Fibroblast of upper back skin (primary cell): ENCODE measurements at places on chromosomes 7 and 10.
A peak's percentile ranks its signal among the peaks of the same experiment; 100 is the strongest.

GRCh38 chr10:24723386-24723787, 300 bp downstream of the ARHGAP21 start:
- DNase-seq: peak; percentile 28

- no peak for DNase-seq
Measured at GRCh38 chr10:124935946-124936345, 6.0 kb upstream of the ZRANB1 start.

DNA sequence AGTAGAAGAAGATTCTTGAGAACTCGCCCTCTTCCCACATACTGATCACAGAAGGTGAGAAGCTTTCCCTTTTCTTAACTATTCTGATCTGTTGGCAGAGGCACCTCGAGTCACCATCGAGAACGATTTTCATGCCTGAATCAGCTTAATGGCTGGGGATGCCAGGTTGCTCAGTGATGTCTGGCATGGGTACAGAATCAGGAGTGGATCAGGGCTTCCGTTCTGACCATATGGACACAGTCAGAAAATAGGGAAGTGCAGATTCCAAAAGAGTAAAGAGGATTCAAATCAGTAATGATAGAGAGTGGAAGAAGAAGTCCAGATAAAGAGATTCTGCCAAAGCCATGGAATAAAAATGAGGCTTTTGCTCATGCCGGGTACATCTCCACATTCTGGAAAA, 52.0 kb upstream of the GRB10 start:
- no peak for DNase-seq

- no peak for DNase-seq
Measured at GRCh38 chr7:46133751-46134150, 212.7 kb upstream of the IGFBP3 start.

DNA sequence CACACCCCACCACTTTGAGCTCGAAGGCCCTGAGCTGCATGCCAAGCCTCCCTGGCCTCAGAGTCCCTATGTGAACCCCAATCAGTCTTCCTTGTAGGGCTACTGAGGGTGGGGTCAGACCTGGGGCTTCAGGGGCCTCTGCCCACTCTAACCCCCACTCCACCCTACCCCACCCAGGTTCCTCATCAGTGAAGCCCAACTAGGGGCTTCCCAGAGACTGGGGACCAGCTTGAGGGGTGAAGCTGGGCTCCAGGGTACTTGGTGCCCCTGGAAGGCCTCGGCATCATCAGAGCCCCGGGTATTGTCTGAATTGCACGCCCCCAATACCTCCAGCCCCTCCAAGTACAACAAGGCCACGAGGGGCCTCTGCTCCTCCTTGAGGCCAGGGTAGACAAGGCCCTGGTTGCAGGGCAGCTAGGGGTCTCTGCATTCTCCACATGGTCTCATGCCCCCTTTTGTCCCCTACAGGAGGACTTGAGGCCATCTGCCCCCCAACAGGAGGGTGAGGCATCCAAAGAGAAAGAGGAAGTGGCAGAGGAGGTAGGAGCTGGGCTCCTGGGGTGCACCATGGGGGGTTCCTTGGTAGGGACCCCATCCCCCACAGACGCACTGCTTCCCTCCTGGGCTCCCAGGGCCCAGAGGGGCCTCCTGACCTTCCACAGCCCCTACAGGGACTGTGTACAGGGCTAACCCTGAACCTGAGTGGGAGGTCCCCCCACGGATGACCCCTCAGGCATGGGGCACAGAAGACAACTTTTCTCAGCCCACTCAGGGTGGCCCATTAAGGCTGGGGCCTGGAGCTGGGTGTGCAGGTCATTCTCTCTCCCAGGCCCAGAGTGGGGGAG, 4.0 kb downstream of the SNCG start:
- DNase-seq: no peak

DNA sequence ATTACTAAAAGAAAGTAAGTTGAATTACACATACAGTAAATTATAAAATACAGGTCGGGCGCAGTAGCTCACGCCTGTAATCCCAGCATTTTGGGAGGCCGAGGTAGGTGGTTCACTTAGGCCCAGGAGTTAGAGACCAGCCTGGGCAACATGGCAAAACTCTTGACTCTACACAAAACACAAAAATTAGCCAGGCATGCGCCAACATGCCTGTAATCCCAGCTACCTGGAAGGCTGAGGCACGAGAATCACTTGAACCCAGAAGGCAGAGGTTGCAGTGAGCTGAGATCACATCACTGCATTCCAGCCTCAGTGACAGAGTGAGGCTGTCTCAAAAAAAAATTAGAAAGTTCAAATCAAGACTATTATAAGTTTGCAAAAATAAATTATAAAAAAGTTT, 174.9 kb downstream of the GALNT11 start:
- DNase-seq: no peak

DNA sequence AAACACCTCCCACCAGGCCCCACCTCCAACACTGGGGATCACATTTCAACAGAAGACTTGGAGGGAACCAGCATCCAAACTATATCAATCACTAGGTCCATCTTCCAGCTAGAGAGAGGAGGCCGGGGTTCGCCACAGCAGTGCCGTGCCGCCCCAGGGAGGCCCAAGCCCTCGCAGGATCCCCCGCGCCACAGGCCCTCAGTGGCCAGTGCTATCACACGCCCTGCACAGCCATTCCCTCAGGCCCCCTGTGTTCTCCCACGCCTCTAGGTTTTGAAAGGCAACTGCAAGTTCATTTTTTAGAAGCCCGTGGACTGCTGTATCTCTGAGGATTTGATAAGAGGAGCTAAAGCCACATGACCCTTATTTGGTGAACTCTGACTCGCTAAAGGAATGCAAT, 136.4 kb downstream of the OAT start:
- DNase-seq: no peak

DNA sequence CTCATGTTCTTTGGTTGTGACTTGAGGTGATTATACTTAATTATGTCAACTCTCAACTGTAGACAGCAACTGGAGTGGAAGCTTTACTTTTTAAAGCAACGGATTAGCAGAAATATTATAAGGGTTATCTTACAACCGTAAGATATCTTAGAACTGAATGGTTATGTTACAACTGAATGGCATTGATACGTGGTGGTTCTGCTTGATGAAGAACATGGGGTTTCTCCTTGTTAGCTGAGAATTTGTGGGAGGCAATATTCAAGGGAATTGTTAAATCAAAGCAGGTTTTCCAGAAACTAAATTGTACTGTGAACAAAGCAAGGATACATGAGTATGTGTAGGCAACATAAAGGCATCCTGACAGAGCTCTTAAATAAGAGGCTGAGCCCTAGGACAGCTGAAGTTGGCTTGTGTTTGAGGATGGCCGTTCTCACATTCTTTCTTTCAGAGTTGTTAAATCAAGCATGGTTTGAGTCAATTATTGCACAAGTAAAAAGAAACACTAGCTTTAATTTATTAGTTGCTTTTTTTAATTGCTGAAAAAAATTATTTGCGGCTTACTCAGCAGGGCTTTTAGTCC, 350.0 kb downstream of the PLXDC2 start:
- no peak for DNase-seq

- DNase-seq: no peak
Measured at GRCh38 chr7:8365499-8366110, 67.8 kb upstream of the NXPH1 start.

DNA sequence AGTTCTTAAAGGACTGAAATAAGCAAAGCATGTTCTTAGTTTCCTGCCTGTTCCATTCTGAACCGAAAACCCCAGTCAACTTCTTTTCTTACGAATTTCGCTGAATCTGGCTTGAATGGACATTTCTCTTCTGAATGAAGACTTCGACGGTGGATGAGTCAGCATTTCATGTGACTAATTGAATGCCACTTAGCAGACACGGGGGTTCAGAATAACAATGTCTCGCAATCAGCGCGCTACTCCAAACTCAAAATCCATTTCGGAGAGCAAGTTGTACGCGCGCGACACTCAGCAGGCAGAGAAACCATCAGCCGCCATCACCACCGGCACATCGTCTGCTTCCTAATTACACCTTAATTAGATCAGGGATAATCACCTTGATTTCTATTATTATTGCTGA, 239.0 kb upstream of the KLF6 start:
- DNase-seq: no peak

DNA sequence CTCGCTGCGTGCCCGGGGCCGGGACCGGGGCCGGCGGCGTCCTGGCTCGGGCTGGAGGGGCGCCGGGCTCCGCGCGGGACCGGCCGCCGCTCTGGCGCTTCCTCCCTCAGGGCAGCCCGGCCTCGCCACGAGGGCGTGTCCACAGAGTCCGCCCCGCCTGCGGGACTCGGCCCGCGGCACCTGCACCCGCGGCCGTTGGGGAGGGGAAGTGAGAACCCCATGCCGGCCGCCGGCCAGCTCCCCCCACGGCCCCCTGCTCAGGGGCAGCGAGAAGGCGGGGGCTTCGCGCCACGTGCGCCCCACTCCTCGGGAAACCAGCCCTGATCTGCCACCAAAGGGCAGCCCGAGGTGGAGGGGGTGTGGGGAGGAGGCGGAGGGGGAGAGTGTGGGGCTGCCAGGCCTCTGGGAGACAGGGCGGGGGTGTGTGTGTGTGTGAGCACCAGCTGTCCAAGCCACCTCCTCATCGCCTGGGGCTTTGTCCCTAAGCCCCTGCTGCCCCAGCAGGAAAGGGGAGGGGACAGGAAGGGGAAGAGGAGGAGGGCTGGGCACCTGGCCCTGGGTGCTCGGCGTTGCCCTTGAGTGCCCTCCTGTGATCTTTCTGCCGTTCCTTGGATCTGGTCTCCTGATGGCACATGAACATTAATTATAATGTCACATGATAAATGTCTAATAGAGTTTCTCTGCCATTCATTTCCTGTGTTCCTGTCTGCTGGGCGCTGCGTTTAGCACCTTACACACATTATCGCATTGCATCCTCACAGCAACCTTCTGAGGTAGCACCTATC, at the start of gene PIK3AP1:
Gene PIK3AP1, minus strand, starts transcription at position 93 of the 785 bp plus-strand sequence. CDS start 120 bp downstream, outside the sequence.
- no peak for DNase-seq

GRCh38 chr10:131315344-131315743, 3.8 kb upstream of the TCERG1L start:
- no peak for DNase-seq

DNA sequence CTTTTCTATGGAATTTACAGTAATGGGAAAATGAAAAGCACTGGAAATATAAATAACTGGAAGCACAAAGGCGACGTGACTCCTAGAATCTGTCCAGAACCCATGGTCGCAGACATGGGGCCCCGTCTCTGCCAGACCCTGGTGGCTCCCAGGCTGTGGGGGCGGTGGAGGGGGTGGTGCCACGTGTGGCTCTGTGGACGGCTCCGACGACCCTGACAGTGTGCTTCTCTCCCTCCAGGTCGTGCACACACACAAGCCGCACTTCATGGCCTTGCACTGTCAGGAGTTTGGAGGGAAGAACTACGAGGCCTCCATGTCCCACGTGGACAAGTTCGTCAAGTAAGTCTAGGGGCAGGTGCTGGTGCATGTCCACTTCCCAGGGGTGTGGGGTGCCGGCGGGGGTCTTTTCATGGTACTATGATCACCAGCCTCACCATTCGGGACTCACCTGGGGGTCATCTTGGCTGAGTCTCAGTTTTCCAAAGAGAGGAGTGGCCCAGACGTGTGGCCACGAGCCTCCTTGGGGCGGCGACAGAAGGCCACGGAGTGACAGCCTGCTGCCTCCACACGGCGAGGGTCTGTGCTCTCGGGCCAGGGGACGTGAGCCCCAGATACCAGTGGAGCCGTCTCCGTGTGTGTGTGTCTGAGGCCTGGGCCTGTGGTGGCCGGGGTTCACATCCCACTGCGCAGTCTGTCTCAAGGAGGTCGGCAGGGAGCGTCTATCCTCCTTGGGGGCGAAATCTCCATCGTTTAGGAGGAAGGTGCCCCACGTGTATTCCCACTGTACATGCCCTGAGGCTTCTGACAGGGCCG, 108.2 kb downstream of the INPP5A start:
- no peak for DNase-seq

GRCh38 chr7:30938435-30939316, 25.1 kb upstream of the GHRHR start:
- peak; percentile 61 for DNase-seq

DNA sequence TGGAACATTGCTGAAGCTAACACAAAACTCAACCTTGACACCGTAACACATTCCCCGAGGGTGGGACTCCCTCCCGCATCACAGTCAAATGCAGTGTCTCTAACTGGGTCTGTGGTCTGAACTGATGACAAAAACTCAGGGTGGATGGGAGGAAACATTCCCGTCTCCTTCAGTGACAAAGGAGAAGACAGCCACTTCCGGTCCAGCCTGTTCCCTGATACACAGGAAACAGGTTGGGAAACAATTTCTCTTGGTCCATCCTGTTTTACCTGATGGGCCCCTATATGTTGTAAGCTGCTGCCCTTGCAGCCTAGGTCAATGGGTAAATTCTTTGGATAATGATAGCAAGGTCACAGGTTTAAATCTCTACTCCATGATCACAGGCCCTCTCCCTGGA, 20.4 kb downstream of the SLC13A4 start:
- DNase-seq: no peak

DNA sequence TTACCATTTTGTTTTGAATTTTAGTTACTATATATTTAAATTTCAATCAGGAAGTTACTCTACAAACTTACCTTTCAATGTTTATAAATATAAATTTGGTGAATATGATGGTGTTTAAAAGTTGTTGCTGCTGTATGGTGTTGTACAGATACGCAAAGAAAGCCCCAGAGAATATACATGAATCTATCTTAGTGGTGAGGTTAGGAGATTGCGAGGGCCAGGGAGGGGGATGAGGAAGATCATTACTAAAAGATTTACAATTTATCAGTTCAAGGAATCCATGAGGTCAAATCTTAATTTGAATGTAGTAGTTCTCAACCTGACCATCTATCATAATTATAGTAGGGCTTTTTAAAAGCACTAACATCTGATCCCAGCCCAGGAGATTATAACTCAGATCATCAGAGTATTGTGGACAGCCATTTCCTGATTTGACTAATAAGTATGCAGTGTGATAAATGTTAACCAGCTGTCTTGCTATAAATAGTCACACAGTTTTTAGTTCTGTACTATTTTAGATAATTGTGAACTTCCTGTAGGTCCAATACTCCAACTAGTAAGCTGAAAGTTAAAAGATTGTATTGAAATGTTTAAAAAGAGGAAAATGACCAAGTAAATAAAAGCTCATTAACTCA, 23.6 kb downstream of the FAM3C start:
- DNase-seq: peak; percentile 82

DNA sequence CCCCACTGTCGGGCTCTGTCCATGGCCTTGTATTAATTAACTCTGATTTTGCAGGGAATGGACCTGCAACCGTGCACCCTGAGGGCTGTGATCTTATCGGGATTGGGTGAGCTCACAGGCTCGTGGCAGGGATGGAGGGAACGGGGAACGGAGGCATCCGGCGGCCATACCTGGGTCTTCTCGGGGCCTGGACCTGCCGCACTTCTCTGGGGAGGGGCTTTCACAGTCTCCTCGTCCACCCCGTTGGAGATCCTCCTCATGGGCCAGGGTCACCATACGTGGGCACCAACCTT, 57.5 kb upstream of the SHH start:
- DNase-seq: no peak

- DNase-seq: no peak
Measured at GRCh38 chr10:118816471-118817168, 61.9 kb upstream of the CACUL1 start.

GRCh38 chr7:155882596-155882995, 70.3 kb upstream of the SHH start:
- DNase-seq: peak; percentile 5
